NCI-H1930 (cell line): ENCODE measurements at places on chromosomes 6 and 20.
A peak's percentile ranks its signal among the peaks of the same experiment; 100 is the strongest.

GRCh38 chr6:166815629-166816028, 140.7 kb downstream of the RNASET2 start:
- DNase-seq = no peak

DNA sequence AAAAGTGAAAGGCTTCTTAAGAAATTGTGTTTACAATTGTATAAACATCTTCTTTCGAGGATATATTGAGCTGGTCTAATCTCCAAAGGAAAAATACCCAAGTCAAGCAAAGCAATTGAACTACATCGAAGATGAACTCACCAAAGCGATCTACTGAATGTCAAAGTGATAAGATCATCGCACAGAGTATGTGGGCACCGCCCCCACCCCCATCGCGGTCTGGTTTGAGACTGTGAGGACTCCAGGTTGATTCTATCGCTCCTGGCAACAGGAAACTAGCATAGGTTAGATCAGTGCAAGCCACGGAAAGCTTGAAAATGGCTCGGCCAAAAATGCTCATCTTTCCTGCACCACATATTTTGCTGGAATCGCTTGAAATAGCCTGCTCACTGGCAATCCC, 133.2 kb upstream of the RPS6KA2 start:
- DNase-seq = no peak

DNA sequence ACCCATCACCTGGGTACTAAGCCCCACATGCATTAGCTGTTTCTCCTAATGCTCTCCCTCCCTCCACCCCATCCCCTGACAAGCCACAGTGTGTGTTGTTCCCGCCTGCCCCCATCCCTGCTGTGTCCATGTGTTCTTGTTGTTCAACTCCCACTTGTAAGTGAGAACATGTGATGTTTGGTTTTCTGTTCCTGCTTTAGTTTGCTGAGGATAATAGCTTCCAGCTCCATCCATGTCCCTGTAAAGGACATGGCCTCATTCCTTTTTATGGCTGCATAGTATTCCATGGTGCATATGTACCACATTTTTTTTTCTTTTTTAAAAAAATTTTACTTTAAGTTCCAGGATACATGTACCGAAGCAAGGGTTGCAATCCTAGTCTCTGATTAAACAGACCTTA, 76.7 kb downstream of the RNF217 start:
- DNase-seq = no peak

- DNase-seq = no peak
These were observed 361.6 kb upstream of the RUNX2 start for GRCh38 chr6:44966449-44967092.

DNA sequence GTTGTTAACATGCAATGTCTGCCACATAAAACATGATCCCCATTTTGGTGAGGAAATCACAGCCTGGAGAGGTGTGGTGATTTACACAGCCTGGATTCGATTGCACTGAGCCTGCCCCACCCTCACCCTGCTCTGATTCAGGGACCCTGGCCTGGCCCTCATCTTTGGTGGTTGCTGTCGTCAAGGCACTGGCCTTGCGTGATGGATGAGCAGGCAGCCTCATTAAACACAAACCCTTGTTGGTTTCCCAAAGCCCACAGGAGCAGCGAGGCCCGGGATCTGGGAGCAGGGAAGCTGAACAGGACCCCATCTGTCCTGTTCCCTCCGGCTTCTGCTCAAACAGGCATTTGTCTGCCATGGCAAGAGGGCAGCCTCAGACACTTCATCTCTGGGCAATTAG, 70.8 kb downstream of the CHMP4B start:
- DNase-seq = no peak

DNA sequence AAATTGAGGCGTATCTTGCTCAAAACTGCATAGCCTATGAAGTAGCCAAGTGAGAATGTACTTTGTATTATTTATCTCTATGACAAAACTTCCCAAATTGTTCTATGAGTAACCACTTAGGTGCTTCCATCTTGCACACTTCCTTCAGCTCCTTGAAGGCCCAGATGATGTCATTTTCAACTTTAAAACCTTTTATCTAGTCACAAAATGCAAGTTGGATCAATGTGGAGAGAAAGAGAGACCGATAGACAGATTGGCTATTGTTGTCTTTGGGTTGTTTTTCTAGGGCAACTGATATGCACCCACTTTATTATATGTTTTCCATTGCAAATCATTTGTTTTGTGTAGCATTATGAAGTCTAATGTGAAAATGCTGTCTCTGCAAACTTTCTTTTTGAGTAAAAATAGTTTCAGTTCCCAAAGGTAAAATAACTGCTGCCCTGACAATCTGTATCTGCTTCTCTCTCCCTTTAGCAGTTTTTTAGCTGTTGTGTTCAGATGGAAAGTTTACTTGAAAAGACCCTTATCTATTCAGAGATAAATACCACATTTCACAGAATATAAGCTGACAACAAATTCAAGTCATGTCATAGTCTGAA, 73.7 kb upstream of the CITED2 start:
- DNase-seq = no peak

- no peak for DNase-seq
These were observed 106.0 kb downstream of the PACRG start for GRCh38 chr6:162833776-162834175.

- DNase-seq = no peak
These were observed 290.9 kb downstream of the CDC5L start for GRCh38 chr6:44678252-44678935.

DNA sequence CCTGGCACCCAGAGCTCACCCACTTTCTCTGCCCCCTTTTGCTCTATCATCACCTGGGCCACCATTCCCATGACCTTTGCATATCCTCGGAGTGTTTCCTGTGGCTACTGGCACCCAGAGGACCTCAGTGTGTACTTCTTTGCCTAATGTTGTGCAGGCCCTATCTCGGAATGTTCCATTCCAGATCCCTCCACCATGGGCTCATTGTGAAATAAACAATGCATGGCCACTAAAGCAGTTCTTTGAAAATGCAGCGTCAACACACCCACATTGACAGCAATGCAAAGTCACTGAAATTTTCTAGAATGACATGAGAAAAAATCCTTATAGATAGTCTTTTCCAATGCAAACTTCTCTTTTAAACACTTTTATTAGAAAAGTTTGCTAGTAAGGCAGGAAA, 72.9 kb upstream of the AGPAT4 start:
- no peak for DNase-seq

- DNase-seq = no peak
These were observed 40.3 kb upstream of the OGFRL1 start for GRCh38 chr6:71248306-71248765.

DNA sequence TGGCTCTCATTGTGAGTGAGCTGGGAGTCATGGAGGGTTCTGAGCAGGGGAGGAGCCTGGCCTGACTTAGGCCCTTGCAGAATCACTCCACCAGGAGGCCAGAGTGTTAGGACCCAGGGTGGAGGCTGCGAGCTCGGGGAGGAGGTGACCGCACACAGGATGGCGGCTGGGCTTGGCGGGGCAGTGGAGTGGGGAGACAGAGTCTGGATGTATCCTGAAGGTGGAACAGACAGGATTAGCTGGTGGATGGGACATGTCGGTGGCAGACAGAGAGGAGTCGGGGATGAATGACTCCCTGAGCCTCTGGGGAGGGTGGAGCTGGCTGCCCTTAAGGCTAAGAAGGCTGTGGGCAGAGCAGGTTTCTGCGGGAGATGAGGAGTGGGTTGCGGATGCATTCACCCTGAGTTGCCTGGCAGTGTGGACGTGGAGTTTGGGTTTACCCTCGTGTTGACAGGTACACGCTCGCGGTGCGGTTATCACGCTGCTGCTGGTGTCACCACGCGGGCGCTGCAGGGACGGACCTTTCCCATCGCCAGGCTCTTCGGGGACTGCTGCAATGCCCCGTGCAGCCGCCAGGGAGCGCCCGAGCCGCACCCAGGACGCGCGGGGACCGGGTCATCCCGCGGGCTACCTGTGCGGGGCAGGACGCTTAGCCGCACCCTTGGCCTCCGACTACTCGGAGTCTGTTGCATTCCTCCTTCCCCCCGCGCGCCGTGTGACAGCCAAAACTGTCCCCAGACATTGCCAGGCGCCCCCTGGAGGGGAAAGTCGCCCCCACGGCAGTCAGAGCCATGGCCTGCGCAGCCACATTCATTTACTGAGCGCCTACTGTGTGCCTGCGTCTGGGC, 43.0 kb upstream of the PTGIS start:
- DNase-seq = peak; percentile 69

GRCh38 chr6:28530777-28531176, 5.1 kb downstream of the GPX5 start:
- DNase-seq = no peak

DNA sequence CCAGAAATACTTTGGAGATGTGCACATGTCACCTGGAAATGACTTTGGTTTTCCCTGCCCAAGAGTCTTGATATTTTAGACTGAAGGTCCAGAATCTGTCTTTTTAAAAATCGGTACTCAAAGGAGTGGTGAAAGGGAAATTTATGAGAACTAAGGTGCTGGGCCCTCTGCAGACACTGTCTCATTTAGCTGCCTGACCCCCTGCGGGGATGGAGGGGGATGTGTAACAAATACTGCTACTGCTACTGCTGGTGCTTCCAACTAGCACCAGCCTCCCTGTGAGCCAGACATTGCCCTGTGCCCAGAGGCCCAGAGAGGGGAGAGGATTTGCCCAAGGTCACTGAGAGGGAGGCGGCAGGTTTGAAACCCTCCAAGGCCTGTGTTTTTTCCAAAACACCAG, 7.0 kb downstream of the SCRT2 start:
- DNase-seq = no peak

GRCh38 chr20:48910347-48910781, 11.1 kb upstream of the ARFGEF2 start:
- no peak for DNase-seq

DNA sequence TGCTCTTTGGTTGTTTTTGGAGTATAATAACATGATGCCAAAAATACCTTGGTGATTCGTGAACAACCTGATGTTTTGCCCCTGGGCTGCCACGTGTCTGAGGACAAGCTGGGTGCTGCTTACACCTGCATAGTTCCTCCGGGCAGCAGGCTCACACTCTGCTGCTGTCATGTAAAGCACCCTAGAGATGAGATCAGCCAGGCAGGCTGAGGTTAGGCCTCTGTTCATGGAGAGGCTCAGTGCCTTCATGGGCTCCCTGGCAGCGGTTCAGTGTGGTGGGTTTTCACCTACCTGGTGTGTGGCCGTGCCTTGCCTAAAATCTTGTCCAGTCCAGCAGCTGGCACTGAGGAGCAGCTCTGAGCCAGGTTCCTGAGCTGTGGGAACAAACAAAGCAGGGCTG, 60.1 kb upstream of the TAGAP start:
- DNase-seq = no peak

- no peak for DNase-seq
These were observed 77.5 kb downstream of the CDH22 start for GRCh38 chr20:46230801-46231282.
